ENCODE measurements at places on chromosomes 7 and 10.

GRCh38 chr10:121662945-121663917 lies 65.0 kb upstream of the FGFR2 start:
- DNase-seq: no peak

- DNase-seq: no peak
Observed at GRCh38 chr10:124605856-124606812, 138.0 kb downstream of the FAM53B start.

- DNase-seq: no peak
Observed at GRCh38 chr10:73647875-73648651, 6.8 kb upstream of the MYOZ1 start.

DNA sequence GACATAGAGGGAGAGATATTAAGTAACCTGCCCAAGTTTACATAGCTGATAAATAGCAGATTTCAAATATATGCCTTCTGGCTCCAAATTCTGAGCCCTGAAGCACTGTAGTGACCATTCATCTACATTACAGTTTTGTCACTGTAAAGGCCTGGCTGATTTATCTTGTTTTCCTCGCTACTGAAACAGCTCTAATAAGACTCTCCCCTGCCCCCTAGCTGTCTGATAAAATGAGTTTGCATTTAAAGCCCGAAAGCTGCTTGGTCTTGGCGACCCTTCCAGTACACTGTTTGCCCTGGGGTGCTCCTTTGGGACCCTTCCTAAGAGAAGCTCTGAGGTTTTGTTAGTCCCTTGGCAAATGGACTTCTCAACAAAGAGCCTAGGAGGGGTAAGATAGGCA lies 59.7 kb upstream of the RAB11FIP2 start:
- DNase-seq: no peak

Measured in activated T-cell treated with anti-CD3 and anti-CD28 coated beads, Interleukin-2, amount 50 U/mL, for 1 hour (primary cell).